ENCODE measurements at places on chromosomes 11 and 22. TPM values are rescaled to one million over a fixed set of nuclear protein-coding genes. Genes with fewer than 3 reads are reported as not detected.
A peak's percentile ranks its signal among the peaks of the same experiment; 100 is the strongest.

Gene THRSP
- not detected for total RNA-seq

Gene MOGAT2
- 0.07 TPM for total RNA-seq

DNA sequence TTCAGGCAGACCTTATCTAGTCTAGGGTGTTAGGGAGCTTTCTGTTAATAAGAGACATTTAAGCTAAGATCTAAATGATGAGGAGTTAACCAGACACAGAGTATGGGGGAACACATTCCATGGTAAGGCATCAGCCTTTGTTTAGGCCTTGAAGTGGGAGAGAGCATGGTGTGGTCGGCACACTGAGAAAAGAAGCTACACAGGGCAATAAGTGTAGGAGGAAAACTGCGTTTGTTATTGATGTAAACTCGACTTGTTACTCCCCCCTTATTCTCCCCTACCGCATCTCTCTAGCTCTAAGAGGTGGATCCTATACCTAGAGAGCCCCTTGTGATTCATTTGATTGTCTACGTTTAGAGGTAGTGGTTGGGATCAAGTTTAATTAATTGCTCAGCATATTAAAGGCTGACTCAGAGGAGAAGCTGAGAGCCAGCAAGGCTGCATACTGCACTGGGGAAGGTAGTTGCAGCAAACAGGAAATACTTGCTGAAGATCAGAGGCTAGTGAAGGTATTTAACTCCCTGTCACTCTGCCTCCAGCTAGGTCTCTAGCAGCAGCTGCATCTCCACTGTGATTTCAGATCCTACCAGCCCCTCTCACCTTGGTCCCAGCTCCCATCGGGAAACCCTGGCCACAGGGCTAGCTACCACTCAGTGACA lies 86.8 kb upstream of the TEAD1 start:
- peak; percentile 81 for DNase-seq

- DNase-seq, result peak; percentile 43
Observed at GRCh38 chr11:70247710-70248072, 22.8 kb upstream of the PPFIA1 start.

- DNase-seq, result peak; percentile 42
Observed at GRCh38 chr11:60756307-60757032, at the start of gene MS4A15. MS4A15 (plus strand) TSS chr11:60756867; CDS start chr11:60763734, 6,867 bp downstream.

GRCh38 chr11:81870815-81871214 lies 862.8 kb downstream of the FAM181B start:
- DNase-seq, result no peak

Gene PRR33
- not detected for total RNA-seq

Gene SLC17A6
- not detected for total RNA-seq

Gene ASCL2
- not detected for total RNA-seq

- no peak for DNase-seq
Observed at GRCh38 chr11:49424136-49424535, 215.7 kb upstream of the FOLH1 start.

GRCh38 chr11:46952553-46952952 lies 16.0 kb downstream of the CSTPP1 start:
- no peak for DNase-seq

DNA sequence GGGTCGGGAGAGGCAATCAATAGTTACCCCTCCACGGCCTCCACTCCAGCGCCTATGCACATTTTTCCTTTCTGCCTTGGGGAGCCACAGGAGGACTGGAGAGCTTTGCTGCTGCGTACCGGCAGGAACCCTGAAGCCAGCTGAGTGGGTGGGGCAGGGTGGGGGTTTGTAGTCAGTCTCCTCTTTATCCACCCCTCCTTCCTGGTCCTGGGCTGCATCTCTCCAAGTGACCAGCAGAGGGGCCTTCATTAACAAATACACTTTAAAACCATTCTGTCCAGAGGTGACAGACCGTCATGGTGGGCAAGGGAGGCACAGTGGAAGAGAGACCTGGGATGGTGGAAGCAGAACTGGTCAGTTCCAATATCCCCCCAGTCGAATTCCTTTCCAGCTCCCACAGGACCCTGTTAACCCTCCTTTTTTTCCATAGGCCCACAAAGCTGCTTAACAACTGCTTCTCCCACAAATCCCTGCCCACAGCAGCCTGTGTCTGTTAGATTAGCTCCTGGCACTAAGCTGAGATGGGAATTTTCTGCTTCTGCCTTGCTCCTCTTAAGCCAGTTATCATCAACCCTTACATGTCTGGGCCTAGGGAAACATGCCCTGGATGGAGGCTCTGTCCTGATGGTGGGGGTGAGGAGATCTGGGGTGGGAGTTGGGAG lies 3.9 kb upstream of the ABCG4 start:
- peak; percentile 70 for DNase-seq

GRCh38 chr11:17298302-17298701 lies 21.8 kb downstream of the NUCB2 start:
- no peak for DNase-seq

Gene P2RX6
- total RNA-seq, result 3.5 TPM

Gene CLNS1A
- 318 TPM for total RNA-seq

- no peak for DNase-seq
Observed at GRCh38 chr11:125724125-125724524, 22.0 kb upstream of the PATE1 start.

Gene CD6
- total RNA-seq, result not detected

DNA sequence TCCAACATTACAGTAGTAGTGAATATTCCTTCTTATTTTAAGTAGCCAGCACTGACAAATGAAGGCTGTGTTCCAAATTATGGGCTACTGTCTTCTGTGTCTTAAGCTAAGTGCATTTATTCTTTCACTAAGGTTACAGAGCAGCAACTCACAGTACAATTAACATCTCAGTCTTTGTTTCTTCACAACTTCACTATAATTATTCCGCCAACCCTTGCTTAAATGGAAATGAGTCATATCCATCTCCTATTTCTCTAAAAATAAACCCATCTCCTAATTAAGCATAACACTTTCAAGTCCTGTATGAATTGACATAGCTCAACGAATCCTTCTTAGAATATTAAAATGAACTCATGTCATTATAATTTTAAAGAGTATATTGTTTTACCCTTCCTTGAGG lies 6.7 kb downstream of the ETS1 start:
- DNase-seq, result no peak

Gene ZNF280B
- 3.0 TPM for total RNA-seq

Gene NRGN
- total RNA-seq, result 0.46 TPM

All from A172 (cell line).